ENCODE measurements at places on chromosomes 6 and 20. TPM values are rescaled to one million over a fixed set of nuclear protein-coding genes. Genes with fewer than 3 reads are reported as not detected.
A peak's percentile ranks its signal among the peaks of the same experiment; 100 is the strongest.

Gene FOXA2
- not detected for total RNA-seq

Gene FNDC1
- 1.5 TPM for total RNA-seq

Gene TEAD3
- 32.2 TPM for total RNA-seq

Gene FGD2
- 7.9 TPM for total RNA-seq

Gene PPP1R3G
- total RNA-seq = 13.1 TPM

Gene DACT2
- total RNA-seq = 1.0 TPM

Gene FOXO3
- total RNA-seq = 32.3 TPM

Gene TRMT6
- 6.1 TPM for total RNA-seq

Gene LY6G6D
- total RNA-seq = not detected

GRCh38 chr6:162913206-162913605, 185.4 kb downstream of the PACRG start:
- DNase-seq = no peak

GRCh38 chr6:149963462-149964307, at the start of gene ULBP1:
Gene ULBP1 (plus strand): TSS chr6:149963943. CDS start chr6:149964050, 107 bp downstream.
- DNase-seq = peak; percentile 95

GRCh38 chr6:169536446-169537170, 165.2 kb downstream of the WDR27 start:
- DNase-seq = no peak

GRCh38 chr20:39108746-39109145, 146.6 kb downstream of the DHX35 start:
- DNase-seq = no peak

- no peak for DNase-seq
Observed at GRCh38 chr6:13689511-13690256, 22.0 kb downstream of the RANBP9 start.

DNA sequence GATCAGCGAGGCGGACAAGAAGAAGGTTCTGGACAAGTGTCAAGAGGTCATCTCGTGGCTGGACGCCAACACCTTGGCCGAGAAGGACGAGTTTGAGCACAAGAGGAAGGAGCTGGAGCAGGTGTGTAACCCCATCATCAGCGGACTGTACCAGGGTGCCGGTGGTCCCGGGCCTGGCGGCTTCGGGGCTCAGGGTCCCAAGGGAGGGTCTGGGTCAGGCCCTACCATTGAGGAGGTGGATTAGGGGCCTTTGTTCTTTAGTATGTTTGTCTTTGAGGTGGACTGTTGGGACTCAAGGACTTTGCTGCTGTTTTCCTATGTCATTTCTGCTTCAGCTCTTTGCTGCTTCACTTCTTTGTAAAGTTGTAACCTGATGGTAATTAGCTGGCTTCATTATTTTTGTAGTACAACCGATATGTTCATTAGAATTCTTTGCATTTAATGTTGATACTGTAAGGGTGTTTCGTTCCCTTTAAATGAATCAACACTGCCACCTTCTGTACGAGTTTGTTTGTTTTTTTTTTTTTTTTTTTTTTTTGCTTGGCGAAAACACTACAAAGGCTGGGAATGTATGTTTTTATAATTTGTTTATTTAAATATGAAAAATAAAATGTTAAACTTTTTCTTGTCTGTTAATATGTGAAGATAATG, 2.2 kb downstream of the HSPA1B start:
- no peak for DNase-seq

GRCh38 chr6:31572041-31572911, at the start of gene LTA:
Gene LTA (plus strand): TSS chr6:31572289. CDS start chr6:31572743, 454 bp downstream.
- no peak for DNase-seq

GRCh38 chr20:1801225-1801928, 93.8 kb upstream of the SIRPA start:
- no peak for DNase-seq

GRCh38 chr20:19113343-19113930, 99.0 kb upstream of the SLC24A3 start:
- DNase-seq = no peak

- no peak for DNase-seq
Observed at GRCh38 chr6:136593748-136594490, 43.7 kb upstream of the MAP7 start.

- no peak for DNase-seq
Observed at GRCh38 chr6:11218538-11219399, 13.7 kb downstream of the NEDD9 start.

- DNase-seq = no peak
Observed at GRCh38 chr6:53344969-53345368, 3.8 kb downstream of the ELOVL5 start.

DNA sequence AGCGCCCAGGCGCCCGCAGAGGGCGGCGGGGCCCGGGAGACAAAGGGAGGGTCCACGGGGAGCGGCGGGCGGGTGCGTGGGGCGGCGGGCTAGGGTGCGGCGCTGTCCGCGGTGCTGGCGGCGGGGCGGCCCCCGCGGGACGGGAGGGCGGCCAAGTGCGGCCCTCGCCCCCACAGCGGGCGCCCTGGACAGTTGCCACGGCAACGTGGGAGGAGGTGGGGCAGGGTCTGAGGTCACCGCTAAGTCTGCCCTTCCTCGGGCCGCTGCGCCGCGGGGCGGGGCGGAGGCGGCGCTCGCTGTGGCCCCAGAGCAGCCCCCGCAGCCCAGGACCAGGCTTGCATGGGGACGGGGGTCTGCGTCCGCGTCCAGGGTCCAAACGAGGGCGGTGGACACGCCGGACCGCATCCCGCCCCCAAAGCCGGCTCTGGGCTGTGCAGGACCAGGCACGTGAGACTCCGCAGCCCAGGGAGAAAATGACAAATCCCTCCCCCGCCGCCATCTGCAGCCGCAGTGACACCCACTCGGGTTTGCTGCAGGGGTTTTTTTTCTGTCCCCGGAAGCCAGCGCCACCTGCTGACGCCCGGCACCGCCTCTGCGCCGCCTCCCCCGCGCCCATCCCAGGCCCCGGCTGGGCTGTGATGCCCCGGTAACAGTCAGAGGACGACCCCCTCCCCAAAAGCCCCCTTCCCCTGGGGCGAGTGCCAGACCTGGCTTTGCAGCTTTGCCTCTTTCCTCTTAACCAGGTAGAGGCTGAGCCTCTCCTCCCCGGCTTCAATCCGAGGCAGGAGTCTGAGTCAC, 36.8 kb downstream of the YTHDF1 start:
- no peak for DNase-seq

DNA sequence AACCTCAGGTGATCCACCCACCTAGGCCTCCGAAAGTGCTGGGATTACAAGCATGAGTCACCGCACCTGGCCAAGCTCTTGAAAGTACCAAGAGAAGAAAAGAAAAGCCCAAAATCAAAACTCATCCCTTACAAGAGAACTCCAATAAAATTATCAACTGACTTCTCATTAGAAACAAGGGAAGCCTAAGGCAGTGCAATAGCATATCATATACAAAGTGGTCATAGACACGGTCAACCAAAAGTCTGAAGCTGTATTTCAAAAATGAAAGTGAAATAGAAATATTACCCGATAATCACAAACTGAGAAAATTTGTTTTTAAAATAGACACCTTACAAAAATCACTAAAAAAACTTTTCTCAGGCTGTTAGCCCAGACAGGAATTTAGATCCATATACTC, 1321.1 kb upstream of the GJE1 start:
- DNase-seq = no peak

DNA sequence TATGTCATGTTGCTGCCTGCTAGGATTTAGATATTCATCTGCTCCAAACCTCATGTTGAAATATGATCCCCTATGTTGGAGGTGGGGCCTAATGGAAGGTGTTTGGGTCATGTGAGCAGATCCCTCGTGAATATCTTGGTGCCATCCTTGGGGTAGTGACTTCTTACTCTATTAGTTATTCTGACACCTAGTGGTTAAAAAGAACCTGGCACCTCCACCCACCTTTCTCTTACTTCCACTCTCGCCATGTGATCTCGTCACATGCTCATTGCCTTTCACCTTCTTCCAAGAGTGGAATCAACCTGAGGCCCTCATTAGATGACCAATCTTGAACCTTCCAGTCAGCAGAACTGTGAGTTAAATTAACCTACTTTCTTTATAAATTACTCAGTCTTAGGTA, 549.4 kb upstream of the SYNCRIP start:
- DNase-seq = no peak

GRCh38 chr6:28922004-28922820, 1.6 kb downstream of the TRIM27 start:
- DNase-seq = no peak
